A549 treated with CpdA at 1 μM for 4 hours (cell line): ENCODE measurements at places on chromosomes 2 and 18. TPM values are rescaled to one million over a fixed set of nuclear protein-coding genes. Genes with fewer than 3 reads are reported as not detected.

Gene TGFA
- 6.2 to 8.2 TPM (median 7.0 TPM) in 5 replicates for total RNA-seq

Gene SMYD1
- not detected in 5 replicates for total RNA-seq

Gene OXER1
- total RNA-seq: not detected in 5 replicates

Gene LIPG
- 0.03 to 0.27 TPM (median 0.15 TPM) in 5 replicates for total RNA-seq

Gene PDCD1
- not detected in 5 replicates for total RNA-seq
